ENCODE measurements at places on chromosomes 5 and 9. TPM values are rescaled to one million over a fixed set of nuclear protein-coding genes. Genes with fewer than 3 reads are reported as not detected.

GRCh38 chr9:114231719-114232449 lies 76.5 kb downstream of the COL27A1 start:
- H3K4me3 ChIP-seq: no peak overlapping the region
- no peaks in the 10 kb centered on the region for H3K27me3 ChIP-seq
- H3K27ac ChIP-seq: no peak overlapping the region

DNA sequence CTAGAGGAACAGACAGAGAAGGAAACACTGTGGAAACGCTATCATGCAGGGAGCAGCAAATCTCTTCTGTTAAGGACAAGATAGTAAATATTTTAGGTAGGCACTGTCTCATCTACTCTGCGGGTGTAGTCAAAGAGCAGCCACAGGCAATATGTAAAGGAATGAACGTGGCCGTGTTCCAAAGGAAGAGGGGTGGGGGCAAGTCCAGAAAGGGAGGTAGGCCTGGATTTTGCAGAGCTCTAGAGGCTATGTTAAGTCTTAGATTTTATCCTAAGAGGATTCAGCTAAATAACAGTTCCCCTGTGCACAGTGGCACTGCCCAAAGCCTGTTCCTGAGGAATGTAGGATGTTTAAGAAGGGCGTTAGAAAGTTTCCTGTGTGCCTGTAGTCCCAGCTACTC lies 161.6 kb downstream of the ACTL7B start:
- no peak overlapping the region for H3K4me3 ChIP-seq
- no peaks in the 10 kb centered on the region for H3K36me3 ChIP-seq
- H3K27me3 ChIP-seq: no peaks in the 10 kb centered on the region
- no peak for DNase-seq

Gene CNTNAP3
- 2.6 TPM for total RNA-seq

Gene GDF9
- 0.26 TPM for total RNA-seq

Data from endodermal cell (in vitro differentiated cells).